ENCODE measurements at places on chromosomes 7 and 10. TPM values are rescaled to one million over a fixed set of nuclear protein-coding genes. Genes with fewer than 3 reads are reported as not detected.

The DIP2C gene
- total RNA-seq, result 41.6 TPM

The OPN4 gene
- not detected for total RNA-seq

The GPR158 gene
- 9.0 TPM for total RNA-seq

The RASSF4 gene
- 8.6 TPM for total RNA-seq

The STAM gene
- total RNA-seq, result 28.9 TPM

The MCM10 gene
- total RNA-seq, result 2.4 TPM

The FBXO24 gene
- total RNA-seq, result 0.41 TPM

The CDC14C gene
- total RNA-seq, result not detected

The TUBB8 gene
- not detected for total RNA-seq

The PTF1A gene
- 0.41 TPM for total RNA-seq

The HOXA4 gene
- not detected for total RNA-seq

The SEC31B gene
- 3.7 TPM for total RNA-seq

The PRSS37 gene
- not detected for total RNA-seq

The CLRN3 gene
- total RNA-seq, result not detected

The ADAM12 gene
- total RNA-seq, result 2.9 TPM

The LIPF gene
- total RNA-seq, result not detected
